ENCODE measurements at places on chromosomes 1 and 21. TPM values are rescaled to one million over a fixed set of nuclear protein-coding genes. Genes with fewer than 3 reads are reported as not detected.

PGLYRP4 gene
- 0.33 TPM for polyA plus RNA-seq

KPRP gene
- not detected for polyA plus RNA-seq

AVPR1B gene
- not detected for polyA plus RNA-seq

DDR2 gene
- 1.3 TPM for polyA plus RNA-seq

SELENBP1 gene
- 43.6 TPM for polyA plus RNA-seq

PLPP3 gene
- 41.3 TPM for polyA plus RNA-seq

ERRFI1 gene
- 7.1 TPM for polyA plus RNA-seq

LCE1E gene
- not detected for polyA plus RNA-seq

BOLA1 gene
- polyA plus RNA-seq: 32.5 TPM

CFAP45 gene
- not detected for polyA plus RNA-seq

TMPRSS3 gene
- polyA plus RNA-seq: not detected

NKAIN1 gene
- 2.4 TPM for polyA plus RNA-seq

OR2L13 gene
- not detected for polyA plus RNA-seq

DCDC2B gene
- 0.64 TPM for polyA plus RNA-seq

CD48 gene
- polyA plus RNA-seq: 0.26 TPM

NECTIN4 gene
- polyA plus RNA-seq: not detected

RIPPLY3 gene
- 0.22 TPM for polyA plus RNA-seq

OR10J1 gene
- polyA plus RNA-seq: not detected

ERICH3 gene
- not detected for polyA plus RNA-seq

TMCO4 gene
- polyA plus RNA-seq: 1.3 TPM

SMIM11 gene
- 7.3 TPM for polyA plus RNA-seq

CR1L gene
- polyA plus RNA-seq: not detected

CYB5RL gene
- polyA plus RNA-seq: 6.7 TPM

TBX19 gene
- 1.7 TPM for polyA plus RNA-seq

FAM110D gene
- 8.1 TPM for polyA plus RNA-seq

S100A14 gene
- polyA plus RNA-seq: 1.9 TPM

PYCR2 gene
- 66.3 TPM for polyA plus RNA-seq

LCE6A gene
- polyA plus RNA-seq: not detected

LRRN2 gene
- 5.2 TPM for polyA plus RNA-seq

S100A2 gene
- 2.3 TPM for polyA plus RNA-seq

RASSF5 gene
- polyA plus RNA-seq: 40.9 TPM

DNASE2B gene
- not detected for polyA plus RNA-seq

DAP3 gene
- 116 TPM for polyA plus RNA-seq

RHBDL2 gene
- 0.21 TPM for polyA plus RNA-seq

IFNLR1 gene
- 9.4 TPM for polyA plus RNA-seq

CD247 gene
- 1.6 TPM for polyA plus RNA-seq

ALG14 gene
- polyA plus RNA-seq: 8.2 TPM

ABCA4 gene
- not detected for polyA plus RNA-seq
